ENCODE measurements at places on chromosomes 1 and 21. TPM values are rescaled to one million over a fixed set of nuclear protein-coding genes. Genes with fewer than 3 reads are reported as not detected.

Gene TMEM82
- polyA plus RNA-seq, result not detected

Gene PTPRU
- 7.8 TPM for polyA plus RNA-seq

Gene LHX4
- 0.10 TPM for polyA plus RNA-seq

Gene WDR64
- not detected for polyA plus RNA-seq

Gene INKA2
- 2.3 TPM for polyA plus RNA-seq

Gene HOOK1
- not detected for polyA plus RNA-seq

Gene KIF14
- polyA plus RNA-seq, result 1.5 TPM

Gene AMY2A
- not detected for polyA plus RNA-seq

Gene ARHGEF16
- not detected for polyA plus RNA-seq

Gene PAX7
- polyA plus RNA-seq, result not detected

Gene KIF17
- polyA plus RNA-seq, result 2.7 TPM

Gene KRTAP27-1
- polyA plus RNA-seq, result not detected

Gene KIRREL1
- 53.7 TPM for polyA plus RNA-seq

Gene EPHA2
- polyA plus RNA-seq, result 26.0 TPM

Gene DCST2
- 0.19 TPM for polyA plus RNA-seq

Gene DSCAM
- polyA plus RNA-seq, result not detected

Gene FMO2
- 2.0 TPM for polyA plus RNA-seq

Gene LCA5L
- 1.1 TPM for polyA plus RNA-seq

Gene RGS13
- not detected for polyA plus RNA-seq

Gene GNG12
- polyA plus RNA-seq, result 140 TPM

Gene GJC2
- 1.8 TPM for polyA plus RNA-seq

Gene NBPF9
- polyA plus RNA-seq, result 27.3 TPM

Gene MT1HL1
- not detected for polyA plus RNA-seq

Gene AGBL4
- polyA plus RNA-seq, result not detected

Gene GJA8
- not detected for polyA plus RNA-seq

Gene MAN1C1
- polyA plus RNA-seq, result 16.9 TPM

Gene SLC19A1
- polyA plus RNA-seq, result 7.5 TPM

Gene SNRNP40
- polyA plus RNA-seq, result 54.3 TPM

Gene NPHS2
- not detected for polyA plus RNA-seq

Gene GPR3
- polyA plus RNA-seq, result 1.3 TPM

Gene LEMD1
- not detected for polyA plus RNA-seq

Gene DLGAP3
- not detected for polyA plus RNA-seq

Gene DNASE2B
- polyA plus RNA-seq, result not detected

Gene C1orf74
- 1.8 TPM for polyA plus RNA-seq

Gene GJA9
- not detected for polyA plus RNA-seq

Gene CFAP141
- not detected for polyA plus RNA-seq

Gene NPR1
- 0.02 TPM for polyA plus RNA-seq

Measured in AG04450 (cell line).